ENCODE measurements at places on chromosomes 12 and 14. TPM values are rescaled to one million over a fixed set of nuclear protein-coding genes. Genes with fewer than 3 reads are reported as not detected.

The SERPINA9 gene
- total RNA-seq, result 0.60 TPM

The NOVA1 gene
- 2.7 TPM for total RNA-seq

The DHRS2 gene
- 13.2 TPM for total RNA-seq

The ANKRD33 gene
- total RNA-seq, result not detected

The TCTN1 gene
- total RNA-seq, result 40.6 TPM

The METAP2 gene
- total RNA-seq, result 69.7 TPM

The SPTSSA gene
- 42.8 TPM for total RNA-seq

The FKBP11 gene
- total RNA-seq, result 37.8 TPM

The STXBP6 gene
- 48.8 TPM for total RNA-seq

The CCDC177 gene
- not detected for total RNA-seq

DNA sequence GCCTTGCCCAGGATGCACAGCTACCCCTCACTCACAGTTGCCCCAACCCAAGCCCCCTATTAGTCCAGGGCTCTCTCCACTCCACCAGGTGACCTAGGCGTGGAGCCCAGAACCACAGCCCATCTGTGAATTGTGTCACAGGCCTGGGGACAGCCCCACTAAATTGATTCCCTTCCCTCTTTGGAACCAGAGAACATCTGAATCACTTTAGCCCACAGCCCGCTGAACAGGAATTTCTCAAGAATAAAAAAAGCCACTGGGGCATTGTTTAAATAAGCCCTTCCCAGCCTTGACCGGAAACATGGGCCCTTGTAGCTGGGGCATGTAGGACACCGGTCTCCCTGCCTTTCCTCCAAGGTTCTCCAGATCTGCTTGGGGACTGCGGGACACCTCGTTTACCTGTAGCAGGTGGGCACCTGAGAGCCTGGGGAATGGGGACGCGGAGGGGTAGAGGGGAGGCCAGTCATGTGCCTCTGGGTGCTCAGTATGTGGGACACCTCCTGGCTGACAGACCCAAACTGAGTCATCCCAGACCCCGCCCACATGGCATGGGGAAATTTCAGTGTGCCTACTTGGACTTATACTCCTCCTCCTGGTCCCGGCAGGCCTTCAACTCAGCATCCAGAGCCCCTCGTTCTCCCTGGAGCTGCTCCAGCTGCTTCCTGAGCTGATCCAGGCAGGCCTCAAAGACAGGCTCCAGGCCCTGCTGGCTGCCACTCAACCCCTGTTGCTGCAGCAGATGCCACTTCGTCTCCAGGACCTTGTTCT, 1.3 kb downstream of the KRT78 start:
- no peak overlapping the region for H3K27ac ChIP-seq
- peaks cover 3% of the 10 kb centered on the region for H3K27me3 ChIP-seq
- DNase-seq, result no peak

GRCh38 chr12:107759410-107759809, 1.5 kb downstream of the PRDM4 start:
- H3K36me3 ChIP-seq, result peaks cover 7% of the 10 kb centered on the region
- H3K4me1 ChIP-seq, result no peaks in the 10 kb centered on the region
- peak overlapping the region; percentile 50 for H3K4me3 ChIP-seq
- no peaks in the 10 kb centered on the region for H3K27me3 ChIP-seq
- peak; percentile 89 for DNase-seq
- H3K27ac ChIP-seq, result peak overlapping the region; percentile 91

- no peak overlapping the region for H3K27ac ChIP-seq
- H3K4me1 ChIP-seq, result peaks cover 5% of the 10 kb centered on the region
- H3K4me3 ChIP-seq, result no peak overlapping the region
These were observed 30.4 kb upstream of the BEGAIN start for GRCh38 chr14:100617410-100618317.

GRCh38 chr12:46699986-46700385, 125.8 kb downstream of the SLC38A4 start:
- H3K27me3 ChIP-seq, result no peaks in the 10 kb centered on the region
- H3K36me3 ChIP-seq, result no peaks in the 10 kb centered on the region
- H3K27ac ChIP-seq, result no peak overlapping the region
- H3K4me3 ChIP-seq, result no peak overlapping the region

GRCh38 chr12:48969833-48970701, 1.5 kb downstream of the WNT10B start:
- H3K4me3 ChIP-seq, result no peak overlapping the region
- peak; percentile 69 for DNase-seq
- peaks cover 58% of the 10 kb centered on the region for H3K27me3 ChIP-seq

- H3K4me3 ChIP-seq, result no peak overlapping the region
- no peak overlapping the region for H3K27ac ChIP-seq
- DNase-seq, result no peak
These were observed 188.3 kb downstream of the DAD1 start for GRCh38 chr14:22400655-22401259.

GRCh38 chr12:109711596-109712461, 1.8 kb upstream of the FAM222A start:
- no peaks in the 10 kb centered on the region for H3K36me3 ChIP-seq
- no peak overlapping the region for H3K27ac ChIP-seq
- H3K4me1 ChIP-seq, result peaks cover 22% of the 10 kb centered on the region

- no peak for DNase-seq
- no peaks in the 10 kb centered on the region for H3K36me3 ChIP-seq
- H3K27ac ChIP-seq, result no peak overlapping the region
- H3K4me3 ChIP-seq, result no peak overlapping the region
These were observed 61.9 kb upstream of the BEGAIN start for GRCh38 chr14:100649173-100649519.

DNA sequence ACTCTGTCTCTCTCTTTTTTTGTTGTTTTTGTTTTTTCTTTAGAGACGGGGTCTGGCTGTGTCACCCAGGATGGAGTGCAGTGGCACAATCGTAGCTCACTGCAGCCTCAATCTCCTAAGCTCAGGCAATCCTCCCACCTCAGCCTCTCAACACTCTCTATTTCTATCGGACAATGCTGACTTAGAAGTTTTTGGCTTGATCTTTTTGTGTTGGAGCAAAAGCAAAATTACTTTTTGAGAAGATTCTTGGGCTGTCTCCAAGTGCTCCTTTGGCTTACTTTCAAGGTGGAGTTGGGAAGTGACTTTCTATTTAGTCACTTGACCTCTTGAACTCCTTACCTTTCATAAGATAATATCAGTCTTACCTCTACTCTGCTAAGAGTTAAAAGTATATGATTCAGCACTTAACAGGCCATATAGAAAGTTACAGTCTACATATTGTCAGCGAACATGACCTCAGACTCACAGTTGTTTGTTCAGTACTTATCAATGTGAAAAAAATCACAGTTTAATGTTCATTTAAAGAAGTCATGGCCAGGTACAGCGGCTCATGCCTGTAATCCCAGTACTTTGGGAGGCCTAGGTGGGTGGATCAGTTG, 15.4 kb upstream of the MIA2 start:
- H3K4me1 ChIP-seq, result peaks cover 8% of the 10 kb centered on the region
- no peak overlapping the region for H3K4me3 ChIP-seq
- no peaks in the 10 kb centered on the region for H3K27me3 ChIP-seq
- no peaks in the 10 kb centered on the region for H3K36me3 ChIP-seq
- DNase-seq, result peak; percentile 18

DNA sequence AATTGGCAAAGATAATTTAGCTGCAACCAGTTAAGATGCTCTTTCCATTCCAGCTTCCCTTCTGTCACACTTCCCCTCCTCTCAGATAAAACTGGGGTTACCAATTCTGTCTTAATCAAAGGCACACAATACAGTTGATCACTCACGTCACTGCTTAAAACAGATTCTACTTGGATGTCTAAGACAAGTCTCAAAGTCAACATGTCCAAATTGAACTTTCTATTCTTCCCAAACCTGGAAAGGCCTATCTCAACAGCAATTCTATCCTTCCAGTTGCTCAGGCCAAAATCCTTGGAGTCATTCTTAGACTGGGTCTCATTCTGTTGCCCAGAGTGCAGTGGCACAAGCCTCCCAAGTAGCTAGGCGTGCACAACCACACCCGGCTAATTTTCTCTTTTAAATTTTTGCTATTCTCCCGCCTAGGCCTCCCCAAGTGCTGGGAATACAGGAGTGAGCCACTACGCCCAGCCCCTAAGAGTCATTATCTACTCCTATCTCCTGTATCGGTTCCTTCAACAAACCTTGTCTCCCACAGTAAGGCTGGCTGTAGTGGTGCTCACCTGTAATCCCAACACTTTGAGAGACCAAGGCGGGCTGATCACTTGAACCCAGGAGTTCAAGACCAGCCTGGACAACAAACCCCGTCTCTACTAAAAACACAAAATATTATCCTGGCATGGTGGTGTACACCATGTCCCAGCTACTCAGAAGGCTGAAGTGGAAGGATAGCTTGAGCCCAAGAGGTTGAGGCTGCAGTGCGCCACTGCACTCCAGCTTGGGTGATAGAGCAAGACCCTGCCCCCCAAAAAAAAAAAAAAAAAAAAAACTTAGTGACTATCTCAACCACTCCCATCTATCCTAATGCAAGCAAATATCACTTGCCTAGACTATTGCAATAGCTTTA, 4.7 kb downstream of the RPS29 start:
- peaks cover 8% of the 10 kb centered on the region for H3K4me1 ChIP-seq
- no peaks in the 10 kb centered on the region for H3K27me3 ChIP-seq
- no peak overlapping the region for H3K4me3 ChIP-seq

DNA sequence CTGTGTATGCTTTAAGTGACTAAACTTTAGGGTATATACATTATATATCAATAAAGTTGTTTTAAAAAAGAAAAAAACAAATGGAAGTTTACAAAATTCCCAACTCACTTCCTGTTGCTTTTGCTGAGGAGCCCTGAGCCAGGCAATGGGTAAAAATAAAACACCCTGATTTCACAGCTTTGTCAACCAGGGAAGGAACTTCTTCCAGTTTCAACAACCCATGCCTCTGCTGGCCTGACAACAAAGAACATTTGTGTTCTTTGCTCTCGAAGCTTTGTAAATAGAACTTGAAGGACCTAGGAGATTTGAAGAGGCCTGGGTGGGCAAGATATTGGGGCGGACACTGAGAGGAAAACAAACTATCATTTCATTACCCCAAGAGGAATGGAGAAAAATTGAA, 141.2 kb upstream of the NOS1 start:
- H3K4me3 ChIP-seq, result no peak overlapping the region
- H3K27me3 ChIP-seq, result peaks cover 30% of the 10 kb centered on the region
- no peak overlapping the region for H3K27ac ChIP-seq
- DNase-seq, result no peak
- peaks cover 9% of the 10 kb centered on the region for H3K4me1 ChIP-seq
- H3K36me3 ChIP-seq, result no peaks in the 10 kb centered on the region

DNA sequence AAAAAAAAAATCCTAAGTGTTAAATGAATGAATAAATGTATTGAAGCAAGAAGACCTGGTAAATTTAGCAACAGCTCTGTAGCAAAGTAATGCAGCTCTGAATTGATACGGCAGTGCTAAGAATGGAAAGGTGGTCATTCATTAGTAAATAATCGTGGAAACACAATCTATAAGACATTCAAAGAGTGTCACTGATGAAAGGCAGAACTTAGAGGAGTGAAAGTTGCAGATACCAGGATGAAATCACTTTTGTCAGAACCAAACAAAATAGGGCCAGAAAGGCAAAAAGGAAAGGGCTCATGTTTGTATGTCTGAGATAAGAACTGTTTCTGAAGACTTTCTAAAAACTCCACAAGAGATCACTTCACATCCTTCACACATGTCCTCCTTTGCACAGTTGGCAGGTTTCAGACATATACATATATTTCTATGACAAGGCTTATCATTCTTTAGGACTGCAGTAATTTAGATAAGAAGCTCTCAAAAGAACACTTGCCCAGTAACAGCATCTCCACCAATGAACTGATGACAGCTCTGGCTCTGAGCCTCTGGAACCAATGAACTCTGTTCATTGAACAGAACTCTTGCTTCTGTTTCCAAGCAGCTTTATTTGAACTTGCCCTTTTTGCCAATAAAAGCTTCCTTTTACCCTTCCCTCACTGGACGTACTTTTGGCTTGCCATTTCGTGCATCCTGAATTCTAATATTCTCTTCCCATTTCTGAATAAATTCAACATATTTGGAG, 4.2 kb upstream of the LRR1 start:
- no peaks in the 10 kb centered on the region for H3K27me3 ChIP-seq
- peaks cover 17% of the 10 kb centered on the region for H3K4me1 ChIP-seq
- H3K4me3 ChIP-seq, result no peak overlapping the region
- H3K36me3 ChIP-seq, result no peaks in the 10 kb centered on the region
- peak; percentile 68 for DNase-seq
- H3K27ac ChIP-seq, result peak overlapping the region; percentile 54

GRCh38 chr12:94427501-94428381, 31.9 kb downstream of the CEP83 start:
- peak; percentile 21 for DNase-seq
- H3K4me1 ChIP-seq, result peaks cover 11% of the 10 kb centered on the region
- no peak overlapping the region for H3K27ac ChIP-seq
- no peaks in the 10 kb centered on the region for H3K36me3 ChIP-seq

GRCh38 chr12:119410396-119410795, 75.9 kb downstream of the CCDC60 start:
- H3K27ac ChIP-seq, result no peak overlapping the region
- H3K36me3 ChIP-seq, result no peaks in the 10 kb centered on the region
- H3K4me1 ChIP-seq, result no peaks in the 10 kb centered on the region
- no peak overlapping the region for H3K4me3 ChIP-seq
- no peaks in the 10 kb centered on the region for H3K27me3 ChIP-seq
- no peak for DNase-seq
